PC-9 (cell line): ENCODE measurements at places on chromosomes 7 and 10. TPM values are rescaled to one million over a fixed set of nuclear protein-coding genes. Genes with fewer than 3 reads are reported as not detected.

DNA sequence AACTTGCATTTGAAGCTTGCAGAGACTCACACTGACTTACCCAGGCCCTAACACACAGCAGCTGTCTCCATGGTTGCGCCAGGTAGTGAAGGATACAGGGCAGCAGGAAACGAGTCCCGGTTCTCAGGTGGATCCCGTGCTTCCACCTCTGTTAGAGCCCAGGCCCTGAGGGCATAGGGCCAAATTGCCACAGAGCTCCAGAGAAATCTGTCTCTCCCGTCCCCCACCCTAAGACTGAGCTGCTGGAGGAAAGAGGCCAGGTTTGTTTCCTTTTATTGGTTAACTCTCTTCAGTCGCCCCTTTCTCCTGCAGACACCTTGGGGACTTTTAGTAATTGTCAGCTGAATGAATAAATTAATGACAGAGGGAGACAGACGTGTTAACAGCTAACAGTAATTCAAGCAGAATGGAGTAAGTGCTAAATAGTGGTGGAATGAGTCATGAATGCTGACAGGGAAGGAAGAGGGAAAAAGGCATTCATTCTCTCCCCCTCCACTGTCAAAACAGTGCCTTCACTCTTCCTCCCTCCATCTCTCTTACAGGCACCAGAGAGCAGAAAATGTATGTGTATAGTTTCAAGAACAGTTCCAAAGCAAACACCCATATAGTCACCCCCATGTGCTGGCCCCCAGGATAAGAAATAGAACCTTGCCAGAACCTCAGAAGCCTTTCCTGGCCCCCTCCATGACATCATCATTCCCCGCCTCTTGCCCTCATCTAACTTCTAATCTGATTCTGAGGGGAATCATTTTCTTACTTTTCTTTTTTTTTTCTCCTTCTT lies 16.8 kb upstream of the DLG5 start:
- H3K4me1 ChIP-seq, result peaks cover 60% of the 10 kb centered on the region
- DNase-seq, result peak; percentile 94
- H3K27me3 ChIP-seq, result no peaks in the 10 kb centered on the region

GRCh38 chr7:100568176-100568895 lies 5.4 kb downstream of the SAP25 start:
- no peaks in the 10 kb centered on the region for H3K36me3 ChIP-seq
- H3K27me3 ChIP-seq, result no peaks in the 10 kb centered on the region
- no peak for DNase-seq

DNA sequence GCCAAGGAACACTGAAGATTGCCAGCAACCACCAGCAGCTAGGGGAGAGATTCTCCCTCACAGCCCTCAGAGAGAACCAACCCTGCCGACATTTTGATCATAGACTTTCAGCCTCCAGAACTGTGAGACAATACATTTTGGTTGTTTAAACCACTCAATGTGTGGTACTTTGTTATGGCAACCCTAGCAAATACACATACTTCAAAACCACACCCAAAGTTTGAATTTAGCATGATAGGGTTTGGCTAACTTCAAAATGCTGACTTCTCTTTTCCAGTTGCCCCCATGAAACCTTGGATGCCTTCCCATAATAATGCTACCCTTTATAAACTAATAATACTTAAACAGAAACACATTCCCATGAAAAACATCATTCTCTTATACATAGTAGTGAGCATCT lies 149.8 kb downstream of the DGKI start:
- no peaks in the 10 kb centered on the region for H3K36me3 ChIP-seq
- H3K27me3 ChIP-seq, result peaks cover 51% of the 10 kb centered on the region
- DNase-seq, result no peak
- H3K27ac ChIP-seq, result no peak overlapping the region
- H3K4me1 ChIP-seq, result no peaks in the 10 kb centered on the region
- H3K4me3 ChIP-seq, result no peak overlapping the region

- H3K4me1 ChIP-seq, result peaks cover 17% of the 10 kb centered on the region
- no peak overlapping the region for H3K4me3 ChIP-seq
- H3K36me3 ChIP-seq, result no peaks in the 10 kb centered on the region
- 0 out of 2 replicates have a peak overlapping the region, but pooled peaks have one; percentile 11 for H3K27ac ChIP-seq
- no peak for DNase-seq
These were observed 26.0 kb upstream of the HYAL4 start for GRCh38 chr7:123819001-123819400.

- H3K27ac ChIP-seq, result peak overlapping the region; percentile 94
- no peak for DNase-seq
- no peaks in the 10 kb centered on the region for H3K27me3 ChIP-seq
- H3K36me3 ChIP-seq, result no peaks in the 10 kb centered on the region
These were observed 47.4 kb downstream of the ANKRD61 start for GRCh38 chr7:6078548-6078947.

DNA sequence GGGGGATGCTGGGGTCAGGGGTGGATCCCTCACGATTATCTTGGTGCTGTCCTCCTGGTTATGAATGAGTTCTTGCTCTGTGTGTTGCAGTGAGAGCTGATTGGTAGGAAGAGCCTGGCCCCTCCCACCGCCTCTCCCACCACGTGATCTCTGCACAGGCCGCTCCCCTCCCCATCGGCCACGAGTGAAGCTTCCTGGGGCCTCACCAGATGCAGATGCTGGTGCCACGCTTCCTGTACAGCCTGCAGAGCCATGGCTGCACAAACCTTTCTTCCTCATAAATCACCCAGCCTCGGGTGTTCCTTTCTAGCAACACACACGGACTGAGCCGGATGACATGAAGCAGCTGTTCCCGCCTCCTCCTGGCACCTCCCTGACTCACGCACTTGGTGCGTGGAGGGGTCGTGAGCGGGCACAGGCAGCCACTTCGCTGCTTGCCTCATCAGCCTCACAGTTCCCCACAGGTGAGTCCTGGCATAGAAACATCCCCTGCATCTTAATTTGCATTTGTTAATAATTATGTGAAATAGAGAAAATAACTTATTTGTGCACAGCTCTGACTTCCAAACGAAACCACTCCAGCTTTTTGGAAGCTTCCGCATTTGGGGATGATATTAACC lies 210.8 kb downstream of the ADARB2 start:
- no peak overlapping the region for H3K27ac ChIP-seq
- peaks cover 52% of the 10 kb centered on the region for H3K27me3 ChIP-seq
- H3K36me3 ChIP-seq, result no peaks in the 10 kb centered on the region
- no peaks in the 10 kb centered on the region for H3K4me1 ChIP-seq
- no peak for DNase-seq

- H3K27ac ChIP-seq, result peak overlapping the region; percentile 45
- no peaks in the 10 kb centered on the region for H3K36me3 ChIP-seq
- peak overlapping the region; percentile 87 for H3K4me3 ChIP-seq
- DNase-seq, result no peak
- peaks cover 22% of the 10 kb centered on the region for H3K4me1 ChIP-seq
- no peaks in the 10 kb centered on the region for H3K27me3 ChIP-seq
These were observed 1.1 kb downstream of the TTYH3 start for GRCh38 chr7:2632733-2633537.

DNA sequence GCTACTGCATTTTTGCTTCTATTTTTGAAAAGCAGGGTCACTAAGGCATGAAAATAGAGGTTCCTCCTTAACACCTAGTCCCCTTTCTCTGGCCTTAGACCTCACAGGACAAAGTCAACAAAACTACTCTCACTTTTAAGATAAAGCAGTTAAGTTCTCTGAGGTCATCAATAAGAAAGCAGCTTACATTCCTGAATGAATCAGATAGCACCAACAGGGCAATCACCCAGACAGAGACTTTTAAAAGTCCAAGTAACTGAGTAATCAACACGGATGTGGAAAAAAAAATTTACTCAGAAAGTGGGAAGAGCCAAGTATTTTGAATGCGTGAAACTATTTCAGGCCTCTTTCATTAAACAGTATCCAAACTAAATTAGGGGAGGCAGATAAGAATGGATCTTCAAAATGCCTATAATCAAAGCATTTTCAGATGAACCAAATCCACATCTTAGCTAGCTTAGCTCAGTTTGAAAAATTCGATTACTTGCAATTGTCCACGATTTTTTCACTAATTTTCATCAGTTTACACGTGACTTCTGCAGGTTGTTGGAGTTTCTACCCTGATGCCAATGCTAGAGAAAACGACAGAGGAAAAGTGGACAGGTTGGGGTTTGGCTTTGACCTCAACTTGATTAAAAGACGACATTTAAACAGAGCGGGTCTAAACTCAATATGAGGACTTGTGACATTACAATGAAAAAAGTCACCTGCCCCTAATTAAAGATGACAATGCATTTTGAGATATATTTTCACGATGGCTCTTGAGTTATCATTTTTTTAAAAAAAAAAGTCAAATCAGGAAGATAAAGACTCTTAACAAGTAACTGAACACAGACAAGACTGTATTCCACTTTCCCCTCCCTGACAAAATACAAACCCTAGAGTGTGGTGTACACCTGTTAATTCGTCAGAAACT lies 1.6 kb downstream of the BEND7 start:
- H3K27ac ChIP-seq, result no peak overlapping the region
- H3K4me1 ChIP-seq, result no peaks in the 10 kb centered on the region
- H3K4me3 ChIP-seq, result no peak overlapping the region
- H3K36me3 ChIP-seq, result no peaks in the 10 kb centered on the region
- peaks cover 58% of the 10 kb centered on the region for H3K27me3 ChIP-seq
- peak; percentile 72 for DNase-seq

The ASAH2 gene
- total RNA-seq, result 0.80 and 8.3 TPM in 2 replicates

The C10orf62 gene
- 0.45 and 0.59 TPM in 2 replicates for total RNA-seq

The DYNC1I1 gene
- total RNA-seq, result not detected in 2 replicates

The ANKRD30A gene
- total RNA-seq, result not detected in 2 replicates

The TMEM270 gene
- total RNA-seq, result 0.48 and 0.72 TPM in 2 replicates

The RARRES2 gene
- not detected in 2 replicates for total RNA-seq
